ENCODE measurements at places on chromosomes 16 and 17. TPM values are rescaled to one million over a fixed set of nuclear protein-coding genes. Genes with fewer than 3 reads are reported as not detected.

- no peak for DNase-seq
These were observed 235.1 kb upstream of the NLRP1 start for GRCh38 chr17:5819396-5819795.

DNA sequence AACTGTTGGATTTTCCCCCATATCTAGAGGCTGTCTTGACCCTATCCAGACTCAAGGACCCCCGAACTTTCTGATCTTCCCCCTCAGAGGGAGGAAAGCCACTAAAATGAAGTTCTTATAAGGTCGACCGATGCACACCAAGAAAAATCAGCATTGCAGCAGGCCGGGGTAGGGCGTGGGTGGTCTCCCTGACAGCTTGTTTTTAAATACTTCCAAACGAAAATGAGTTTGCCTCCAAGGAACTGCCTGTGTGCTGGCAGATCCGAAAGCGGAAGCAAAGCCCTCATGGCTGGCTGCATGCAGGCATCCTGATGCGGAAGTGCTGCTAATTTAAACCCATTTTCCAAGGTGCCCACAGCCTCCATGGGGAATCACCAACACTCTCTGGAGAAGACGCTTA, 374.3 kb upstream of the XYLT1 start:
- DNase-seq, result no peak

The PRAC2 gene
- not detected for total RNA-seq

GRCh38 chr16:68116256-68116867, 31.2 kb downstream of the NFATC3 start:
- no peak for DNase-seq

- no peak for DNase-seq
These were observed 14.6 kb upstream of the CCDC154 start for GRCh38 chr16:1458977-1459341.
